ENCODE measurements at places on chromosomes 5 and 9.

GRCh38 chr9:70285246-70285645 lies 26.5 kb downstream of the SMC5 start:
- no peak for DNase-seq

GRCh38 chr9:87387351-87388011 lies 110.2 kb upstream of the DAPK1 start:
- DNase-seq: no peak

- no peak for DNase-seq
These were observed 518 bp upstream of the FAM13B start for GRCh38 chr5:138033386-138033808.

DNA sequence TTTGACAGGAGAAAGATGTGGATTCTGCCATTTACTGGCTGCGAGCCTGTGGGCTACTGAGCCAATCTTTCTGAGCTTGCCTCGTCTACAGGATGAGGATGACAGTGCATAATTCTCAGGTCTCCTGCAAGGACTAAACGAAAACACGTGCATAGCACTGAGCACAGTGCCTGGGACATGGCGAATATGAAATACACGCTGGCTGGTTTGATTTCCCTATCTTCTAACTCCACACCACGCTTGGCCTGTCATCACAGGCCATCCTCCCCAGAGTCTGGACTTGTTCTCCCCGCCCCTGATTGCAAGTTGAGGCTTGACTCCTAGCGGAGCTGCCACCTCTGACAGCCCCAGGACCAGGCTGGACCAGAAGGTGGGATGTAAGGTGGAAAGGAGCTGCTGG lies 37.9 kb downstream of the ARPC5L start:
- DNase-seq: no peak

- DNase-seq: no peak
These were observed 81.0 kb upstream of the SLC25A51 start for GRCh38 chr9:37984672-37985611.

- no peak for DNase-seq
These were observed 48.0 kb upstream of the POU5F2 start for GRCh38 chr5:93789173-93790067.

- no peak for DNase-seq
These were observed 52.0 kb downstream of the PJA2 start for GRCh38 chr5:109357807-109358206.

DNA sequence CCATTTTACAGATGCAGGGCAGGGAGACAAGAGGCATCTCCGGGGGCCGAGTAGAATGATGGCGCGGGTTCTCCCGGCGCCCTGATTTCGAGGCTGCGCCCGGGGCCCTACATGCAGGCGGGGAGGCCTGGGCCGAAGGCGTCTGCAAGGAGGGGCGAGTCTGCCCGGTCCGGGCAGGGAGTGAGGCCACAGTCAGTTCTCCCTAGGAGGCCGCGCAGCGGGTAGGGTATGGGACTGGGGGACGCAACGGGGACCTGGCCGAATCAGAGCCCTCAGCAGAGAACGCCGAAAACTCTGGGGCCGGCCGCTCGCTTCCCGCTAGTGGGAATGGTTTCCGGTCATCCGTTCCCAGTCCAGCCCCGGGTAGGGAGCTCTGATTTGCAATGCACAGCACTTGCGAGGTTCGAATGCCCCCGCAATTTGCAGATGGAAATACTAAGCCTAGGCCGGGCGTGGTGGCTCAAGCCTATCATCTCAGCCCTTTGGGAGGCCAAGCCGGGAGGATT lies 6.4 kb downstream of the TLX3 start:
- no peak for DNase-seq

- DNase-seq: no peak
These were observed 92.1 kb downstream of the ZCCHC7 start for GRCh38 chr9:37212435-37212834.

GRCh38 chr5:120228262-120229031 lies 235.7 kb upstream of the PRR16 start:
- no peak for DNase-seq

DNA sequence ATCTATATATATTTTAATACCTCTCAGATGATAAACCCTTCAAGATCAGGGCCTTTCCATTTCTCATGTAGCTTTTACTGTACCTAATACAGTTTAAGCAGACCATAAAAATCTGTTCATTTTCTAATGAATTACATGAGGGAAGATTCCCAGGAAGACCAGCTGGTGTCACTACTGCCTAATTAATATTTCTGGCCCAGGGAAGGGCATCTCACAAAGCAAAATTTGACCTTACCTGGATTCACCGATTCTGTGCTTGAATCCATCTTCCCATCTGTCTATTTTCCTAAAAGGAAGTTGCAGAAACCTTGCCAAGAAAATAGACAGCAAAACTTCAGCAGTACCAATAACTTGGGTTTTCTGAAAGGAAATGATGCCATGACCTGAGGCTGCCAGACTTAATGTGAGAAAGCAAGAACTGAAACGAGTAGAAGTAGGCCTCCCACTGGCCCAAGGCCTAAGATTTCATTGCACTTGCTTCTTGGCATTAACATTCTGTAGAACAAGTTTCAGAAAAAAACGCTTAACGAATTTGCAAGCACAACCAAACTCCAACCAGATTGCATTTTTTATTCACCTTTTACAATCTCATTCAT lies 83.0 kb upstream of the GLIS3 start:
- DNase-seq: no peak

- no peak for DNase-seq
These were observed 150.6 kb downstream of the MCTP1 start for GRCh38 chr5:95134326-95134725.

- DNase-seq: no peak
These were observed 724 bp downstream of the NR2F1-AS1 start for GRCh38 chr5:93580063-93580926.

DNA sequence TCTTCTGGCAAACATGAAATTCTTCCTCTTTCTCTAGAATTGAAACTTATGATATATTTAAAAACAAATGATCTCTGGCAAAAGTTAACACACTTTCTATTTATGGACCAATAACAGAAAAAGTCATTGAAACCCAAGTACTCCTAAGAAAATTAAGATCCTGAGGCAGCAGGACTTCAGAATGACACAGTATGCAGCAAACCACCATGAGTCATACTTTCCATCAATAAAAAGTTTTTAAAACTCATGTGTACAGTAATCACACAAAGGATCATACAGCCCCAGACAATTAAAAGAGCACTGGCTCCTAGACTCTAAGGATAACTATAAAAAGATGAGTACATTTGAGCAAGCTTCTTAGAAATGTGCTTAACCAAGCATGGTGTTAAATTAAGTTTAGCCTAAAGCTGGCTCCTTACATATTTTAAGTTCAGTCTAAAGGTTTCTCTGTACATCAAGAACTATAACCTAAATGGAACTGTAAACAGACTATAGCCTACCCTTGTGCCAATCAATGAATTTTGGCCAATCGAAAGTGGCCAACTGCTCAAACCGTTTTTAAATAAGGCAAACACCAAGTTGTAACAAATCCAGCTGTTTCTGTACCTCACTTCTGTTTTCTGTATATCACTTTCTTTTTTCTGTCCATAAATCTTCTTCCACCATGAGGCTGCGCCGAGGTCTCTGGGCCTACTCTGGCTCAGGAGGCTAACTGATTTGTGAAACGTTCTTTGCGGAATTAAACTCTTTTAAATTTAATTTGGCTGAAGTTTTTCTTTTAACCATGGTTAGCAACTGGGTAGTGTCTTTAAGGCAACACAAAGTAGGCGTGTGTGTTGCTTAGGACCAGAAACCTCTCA lies 232.1 kb upstream of the PIK3R1 start:
- no peak for DNase-seq

- DNase-seq: no peak
These were observed 1.1 kb upstream of the DOCK2 start for GRCh38 chr5:169635936-169636335.

DNA sequence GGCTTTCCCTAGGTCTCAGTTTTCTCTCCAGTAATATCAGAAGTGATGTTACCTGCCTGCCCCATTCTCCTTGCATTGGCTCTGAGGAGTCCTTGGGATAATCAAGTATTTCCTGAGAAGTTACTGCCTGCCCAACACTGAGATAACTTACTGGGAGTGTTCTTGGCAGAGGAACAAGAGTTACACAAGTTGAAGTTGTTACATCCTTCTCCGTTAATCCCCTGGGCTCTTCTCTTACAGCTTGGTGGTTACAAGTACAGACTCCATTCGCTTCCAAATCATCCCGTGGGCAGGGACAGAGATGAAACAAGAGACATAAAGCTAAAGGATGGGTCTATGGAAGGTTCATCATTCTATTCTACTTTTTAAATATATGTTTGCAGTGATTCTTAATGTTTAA lies 74.1 kb upstream of the SAP30L start:
- DNase-seq: no peak

- no peak for DNase-seq
These were observed 47.1 kb upstream of the C5orf47 start for GRCh38 chr5:173941758-173942401.

DNA sequence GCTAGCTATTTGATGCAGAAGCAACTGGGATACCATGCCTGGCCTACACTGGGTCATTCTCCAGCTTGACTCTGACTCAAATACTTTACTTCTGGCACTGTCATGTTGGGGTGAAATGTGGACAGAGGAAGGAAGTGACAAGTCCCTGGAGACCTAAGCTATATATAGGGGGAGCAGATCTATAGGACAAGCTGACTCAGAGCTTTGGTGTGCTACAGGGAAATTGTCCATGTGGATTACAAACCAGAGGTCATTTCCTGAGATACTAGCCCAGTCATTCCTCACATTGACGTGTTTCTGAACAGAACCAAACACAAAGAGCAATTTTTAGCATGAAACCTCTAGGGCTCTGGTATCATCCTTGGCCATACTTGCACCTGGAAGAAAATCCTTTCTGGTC lies 531.6 kb upstream of the CLINT1 start:
- no peak for DNase-seq

- DNase-seq: peak; percentile 21
These were observed 176.7 kb upstream of the DMAC1 start for GRCh38 chr9:7976167-7976755.

DNA sequence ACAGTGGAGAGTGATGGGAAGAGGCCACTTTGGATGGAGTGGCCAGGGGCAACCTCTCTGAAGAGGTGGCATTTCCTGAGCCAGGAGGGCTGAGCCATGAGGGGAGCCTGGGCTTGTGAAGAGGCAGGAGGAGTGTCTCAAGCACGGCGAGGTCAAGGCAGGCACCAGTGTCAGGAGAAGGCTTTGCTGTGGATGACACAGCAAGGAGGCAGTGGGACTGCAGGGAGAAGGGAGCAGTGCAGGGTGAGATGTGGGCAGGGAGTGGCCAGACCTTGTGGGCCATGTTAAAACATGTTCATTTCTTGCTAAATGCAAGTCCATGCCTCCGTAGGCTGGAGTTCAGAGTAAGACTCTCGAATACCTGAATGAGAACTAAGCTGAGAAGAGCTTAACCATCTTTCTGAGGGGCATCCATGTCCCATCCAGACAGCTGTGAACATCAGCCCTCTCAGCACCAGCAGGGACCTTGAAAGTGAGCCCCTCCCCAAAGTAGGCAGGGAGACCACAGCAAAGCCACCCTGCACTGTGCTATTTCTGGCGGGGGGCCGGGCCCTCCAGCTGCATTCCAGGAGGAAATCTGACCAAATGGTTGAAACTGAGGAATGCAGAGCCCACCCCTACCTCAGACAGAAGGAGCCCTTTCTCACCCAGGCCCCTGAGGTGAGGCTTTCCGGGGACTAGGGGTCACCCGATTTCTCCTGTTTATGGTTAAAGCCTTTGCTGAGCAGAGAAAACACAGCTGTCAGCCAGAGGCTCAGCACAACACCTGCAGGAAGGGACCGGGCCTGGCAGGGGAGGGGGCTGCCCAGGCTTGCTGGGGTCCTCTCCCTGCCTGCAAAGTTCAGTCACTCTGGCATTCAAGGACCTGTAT lies 16.1 kb upstream of the ARSI start:
- no peak for DNase-seq

DNA sequence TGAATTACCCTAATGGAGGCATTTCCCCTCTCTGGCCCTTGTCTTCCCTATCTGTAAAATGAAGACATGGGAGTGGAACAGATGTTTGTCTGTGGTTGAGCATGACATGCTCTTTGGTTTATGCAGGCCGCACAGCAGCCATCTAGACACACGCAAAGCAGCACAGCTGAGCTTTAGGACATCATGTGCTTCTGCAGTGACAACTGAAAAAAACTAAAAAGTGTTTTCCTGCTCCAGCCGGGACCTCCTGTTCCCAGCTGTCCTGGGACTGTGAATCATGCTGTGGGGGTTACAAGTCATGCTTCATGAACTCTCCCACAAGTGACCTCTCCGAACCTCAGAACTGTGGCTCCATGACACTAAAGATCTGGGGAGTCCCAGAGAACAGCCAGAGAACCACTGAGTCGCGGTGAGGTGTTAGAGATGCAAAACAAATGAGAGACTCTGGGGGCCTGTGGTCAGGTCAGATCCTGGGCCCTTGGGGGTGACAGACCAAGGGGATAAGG lies 1.7 kb downstream of the SMIM3 start:
- DNase-seq: no peak

GRCh38 chr9:129597355-129598088 lies 23.4 kb downstream of the C9orf50 start:
- no peak for DNase-seq

GRCh38 chr5:146082798-146083197 lies 22.6 kb downstream of the PLAC8L1 start:
- no peak for DNase-seq

GRCh38 chr5:162407614-162408013 lies 340.0 kb downstream of the GABRG2 start:
- no peak for DNase-seq

GRCh38 chr5:74763504-74763903 lies 3.4 kb downstream of the GFM2 start:
- DNase-seq: no peak

DNA sequence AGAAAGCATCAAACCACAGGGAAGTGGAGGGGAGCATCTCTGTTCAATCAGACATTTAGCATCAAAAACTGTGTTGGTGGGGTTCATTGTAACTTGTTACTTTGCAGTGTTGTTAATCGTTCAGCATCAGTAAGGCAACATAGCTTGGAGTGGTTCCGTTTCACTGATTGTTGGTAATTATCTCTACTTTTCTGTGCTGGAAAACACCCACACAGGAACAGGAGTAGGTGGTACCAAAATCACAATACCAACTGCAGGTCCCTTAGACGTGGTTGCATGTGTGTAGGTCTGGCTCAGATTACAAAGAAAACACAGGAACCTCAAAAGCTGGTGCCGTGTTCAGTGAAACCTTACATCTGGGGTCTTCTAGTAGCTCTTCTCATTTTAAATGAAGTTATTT lies 146.8 kb downstream of the RNF180 start:
- DNase-seq: no peak

DNA sequence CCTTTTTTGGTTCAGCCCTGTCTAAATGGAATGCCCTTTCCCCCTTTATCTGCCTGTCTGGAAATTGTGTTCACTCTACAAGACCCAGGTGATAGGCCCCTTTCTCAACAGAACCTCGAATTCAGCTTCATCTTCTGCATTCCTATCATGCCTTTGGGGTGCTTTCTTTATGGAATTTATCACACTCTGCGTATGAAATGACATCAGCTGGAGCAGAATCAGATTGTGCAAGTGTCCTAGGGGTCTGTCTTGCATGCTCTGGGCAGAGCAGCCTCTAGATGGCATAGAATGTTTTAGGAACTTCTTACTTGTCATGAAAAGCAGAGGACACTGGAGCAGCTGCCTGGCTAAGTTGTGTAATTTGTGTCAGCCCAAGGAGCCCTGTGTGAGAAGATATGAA lies 84.9 kb downstream of the ISL1 start:
- no peak for DNase-seq

Measured in stimulated activated CD4-positive, alpha-beta T cell treated with anti-CD3 and anti-CD28 coated beads, Interleukin-12 subunit alpha, Interleukin-12 subunit beta, amount 100 ng/mL, for 24 hours (primary cell).